ENCODE measurements at places on chromosomes 1 and 21.

DNA sequence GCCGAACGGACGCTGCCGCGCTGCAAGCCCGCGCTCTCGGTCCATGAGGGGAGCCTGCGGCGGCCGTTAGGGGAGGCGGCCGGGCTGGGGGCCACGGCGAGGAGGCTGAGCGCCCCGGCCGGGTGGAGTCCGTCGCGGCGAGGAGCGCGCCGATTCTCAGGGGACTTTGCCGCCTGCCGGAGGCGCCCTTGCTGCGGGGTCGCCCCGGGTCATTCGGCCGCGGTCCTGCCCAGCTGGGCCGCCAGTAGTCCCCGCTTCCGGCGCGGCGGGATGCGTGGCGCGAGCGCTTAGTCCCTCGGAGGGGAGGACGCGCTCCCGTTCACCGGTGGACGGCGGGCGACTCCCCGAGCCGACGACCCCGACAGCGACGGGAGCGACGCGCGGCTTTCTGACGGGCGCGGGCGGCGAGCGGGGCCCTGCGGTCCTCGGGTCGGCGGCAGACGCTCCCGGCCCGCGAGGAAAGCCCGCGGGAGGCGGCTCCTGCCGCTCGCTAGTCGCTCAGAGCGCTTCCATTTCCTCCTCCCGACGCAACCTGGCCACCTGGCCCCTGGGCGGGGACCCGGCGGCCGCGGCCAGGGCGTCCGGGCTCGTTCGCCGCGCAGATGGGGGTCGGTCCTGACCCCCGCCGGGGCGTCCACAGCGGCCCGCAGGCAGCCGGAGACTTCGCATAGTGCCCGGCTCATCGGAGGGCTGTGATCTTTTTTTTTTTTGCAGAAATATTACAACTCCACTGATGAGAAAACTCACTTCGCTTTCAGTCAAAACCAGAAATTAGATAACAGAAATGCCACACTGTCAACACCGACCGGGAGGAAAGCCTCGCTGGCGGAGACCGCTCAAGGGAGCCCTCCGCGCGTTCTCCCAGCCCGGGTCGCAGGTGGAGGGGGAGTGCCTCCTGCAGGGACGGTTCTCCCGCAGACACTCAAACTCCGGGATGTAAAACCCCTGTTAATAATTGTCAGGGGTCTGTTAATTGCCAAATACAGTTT lies 641 bp upstream of the ZBTB21 start:
- peak; percentile 16 for DNase-seq

- DNase-seq, result no peak
These were observed 10.3 kb downstream of the PARS2 start for GRCh38 chr1:54754045-54754444.

- no peak for DNase-seq
These were observed 21.6 kb downstream of the ZBTB17 start for GRCh38 chr1:15954316-15954715.

GRCh38 chr1:248618878-248619277 lies 16.0 kb downstream of the OR2T11 start:
- no peak for DNase-seq

DNA sequence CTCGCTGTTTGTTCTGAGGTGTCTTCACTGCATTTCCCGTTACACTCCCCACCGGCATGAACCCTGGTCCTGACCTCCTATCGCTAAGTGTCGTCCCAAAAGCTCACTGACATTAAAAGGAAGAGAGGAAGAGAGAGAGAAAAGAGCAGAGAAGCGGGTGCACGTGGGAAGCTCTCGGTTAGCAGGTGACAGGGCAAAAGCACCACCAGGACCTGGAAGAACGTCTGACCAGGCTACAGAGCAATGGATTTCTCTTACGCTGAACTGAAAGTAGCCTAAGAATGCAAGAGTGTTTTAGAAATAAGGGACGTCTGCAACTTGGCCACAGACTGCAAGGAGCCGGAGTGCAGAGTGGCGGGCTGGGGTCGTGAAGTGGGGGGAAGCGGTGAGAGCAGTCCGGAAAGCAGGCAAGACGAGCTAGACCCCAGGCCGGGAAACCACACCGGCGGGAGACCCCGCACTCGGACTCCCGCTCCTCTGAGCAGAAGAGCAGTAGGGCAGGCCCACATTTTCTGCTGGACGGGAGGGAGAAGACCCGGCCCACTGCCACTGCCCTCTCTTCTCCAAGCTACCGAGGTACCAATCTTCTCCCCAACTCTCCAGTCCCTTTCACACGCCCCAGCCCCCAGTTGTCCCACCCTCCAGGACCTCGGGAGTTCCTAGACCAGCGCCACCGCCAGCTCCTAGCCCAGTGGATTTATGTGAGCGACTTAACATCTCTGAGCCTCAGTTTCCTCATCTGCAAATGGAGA lies 8.3 kb upstream of the MPZL1 start:
- peak; percentile 36 for DNase-seq

DNA sequence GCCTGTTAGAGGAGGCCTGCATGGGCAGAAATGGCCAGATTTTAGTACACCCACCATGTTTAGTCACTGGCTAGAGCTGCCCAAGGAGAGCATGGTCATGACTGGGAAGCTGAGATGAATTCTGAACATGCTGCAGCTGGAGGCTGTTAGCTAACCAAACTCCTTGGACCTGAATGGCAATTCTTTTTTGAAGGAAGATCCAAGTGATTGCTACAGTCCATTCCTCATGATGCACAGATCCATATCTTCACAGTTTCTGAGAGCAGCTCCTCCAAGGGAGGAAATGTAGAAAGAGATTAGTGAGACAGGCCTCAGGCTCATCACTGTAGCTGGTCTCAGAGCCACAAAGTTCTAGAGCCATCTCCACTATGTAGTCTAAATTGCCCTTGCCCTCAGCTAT lies 11.1 kb downstream of the ZFYVE9 start:
- DNase-seq, result no peak

GRCh38 chr21:42309753-42310213 lies 5.4 kb downstream of the TFF3 start:
- DNase-seq, result no peak

DNA sequence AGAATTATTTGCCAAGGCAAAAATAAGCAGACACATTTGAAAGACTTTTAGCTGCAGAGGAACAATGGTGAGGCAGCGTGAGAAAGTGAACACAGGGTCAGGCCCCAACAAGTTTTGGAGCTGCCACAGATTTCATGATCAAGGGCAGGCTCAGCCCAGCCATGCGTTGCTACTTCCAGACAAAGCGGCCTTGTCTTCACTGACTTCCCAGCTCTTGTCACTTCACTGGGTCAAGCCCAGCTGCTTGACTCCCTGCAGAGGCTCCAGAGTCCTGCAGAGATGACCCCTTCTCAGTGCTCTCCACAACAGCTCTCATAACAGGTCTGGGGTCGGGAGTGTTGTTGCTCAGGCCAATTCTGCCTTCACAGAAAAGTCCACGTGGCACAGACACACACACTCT lies 35.8 kb downstream of the HHAT start:
- DNase-seq, result no peak

GRCh38 chr1:194829492-194829891 lies 1643.1 kb upstream of the B3GALT2 start:
- DNase-seq, result peak; percentile 23

DNA sequence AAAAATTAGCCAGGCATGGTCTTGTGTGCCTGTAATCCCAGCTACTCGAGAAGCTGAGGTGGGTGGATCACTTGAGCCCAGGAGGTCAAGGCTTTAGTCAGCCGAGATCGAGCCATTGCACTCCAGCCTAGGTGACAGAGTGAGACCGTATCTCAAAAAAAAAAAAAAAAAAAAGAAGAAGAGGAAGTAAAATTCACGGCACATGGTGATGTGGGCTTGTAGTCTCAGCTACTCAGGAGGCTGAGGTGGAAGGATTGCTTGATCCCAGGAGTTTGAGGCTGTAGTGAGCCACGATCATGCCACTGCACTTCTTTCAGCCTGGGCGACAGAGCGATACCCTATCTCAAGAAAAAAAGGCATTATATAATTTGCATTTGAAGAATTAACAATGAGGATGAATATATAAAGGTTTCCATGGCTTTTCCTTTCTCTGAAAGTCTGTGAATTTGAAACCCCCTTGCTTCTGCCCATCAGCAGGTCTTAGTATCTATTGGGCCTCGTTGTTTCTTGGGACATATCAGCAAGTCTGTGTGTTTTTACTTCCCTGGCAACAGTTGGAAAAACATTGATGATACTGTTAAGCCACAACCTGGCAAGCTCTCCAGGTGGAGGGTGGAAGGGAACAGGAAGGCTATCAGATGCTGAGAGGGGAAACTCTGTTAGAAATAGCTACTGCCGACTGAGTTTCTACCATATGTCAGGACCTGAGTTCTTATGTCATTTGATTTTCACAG lies 4.6 kb upstream of the PLA2G2D start:
- peak; percentile 30 for DNase-seq

GRCh38 chr1:19006000-19006399 lies 49.5 kb upstream of the IFFO2 start:
- no peak for DNase-seq

DNA sequence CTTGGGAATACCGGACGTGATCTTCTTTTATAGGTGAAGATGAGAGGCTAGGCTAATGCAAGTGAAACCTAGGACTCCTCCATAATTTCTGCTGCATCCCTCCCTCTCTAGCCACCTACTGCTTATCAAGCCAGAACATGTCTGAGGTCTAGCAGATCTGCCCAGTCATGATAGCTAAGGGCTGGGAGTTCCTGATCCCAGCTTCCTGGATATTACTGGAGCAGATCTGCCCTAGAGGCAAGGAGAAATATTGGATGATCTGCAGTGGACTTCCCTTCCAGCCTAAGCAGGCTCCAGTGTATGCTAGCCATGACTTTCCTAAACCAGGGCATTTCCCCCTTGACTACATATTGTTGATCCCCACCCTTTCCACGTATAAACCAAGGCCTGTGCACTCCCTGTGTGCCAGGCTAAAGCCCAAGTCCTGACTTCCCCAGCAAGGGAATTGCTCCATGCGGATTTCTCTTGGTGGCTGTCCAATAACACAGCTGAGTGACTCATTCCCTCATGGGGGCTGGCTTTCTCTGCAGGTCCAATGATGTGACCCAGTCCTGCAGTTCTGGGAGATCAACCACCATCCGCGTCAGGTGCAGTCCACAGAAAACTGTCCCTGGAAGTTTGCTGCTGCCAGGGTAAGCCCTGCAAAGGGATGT lies 15.5 kb upstream of the SARS1 start:
- peak; percentile 89 for DNase-seq

DNA sequence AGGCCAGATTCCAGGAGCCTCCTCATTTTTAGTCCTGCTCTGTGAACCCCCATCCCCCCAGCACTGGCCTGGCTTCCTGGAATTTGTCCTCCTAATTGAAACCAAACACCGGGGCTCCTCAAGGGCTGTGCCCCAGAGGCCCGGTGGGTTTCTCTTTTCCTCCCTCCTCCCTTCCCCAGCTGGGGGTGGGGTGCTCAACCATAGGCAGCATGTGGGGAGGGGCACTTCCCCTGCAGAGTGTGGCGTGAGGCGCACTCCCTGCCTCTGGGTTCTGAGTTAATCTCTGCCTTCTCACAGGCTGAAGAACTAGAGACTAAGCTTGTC lies 67.5 kb upstream of the ACOT11 start:
- no peak for DNase-seq

GRCh38 chr21:45499201-45499750 lies 43.0 kb downstream of the SLC19A1 start:
- DNase-seq, result no peak

DNA sequence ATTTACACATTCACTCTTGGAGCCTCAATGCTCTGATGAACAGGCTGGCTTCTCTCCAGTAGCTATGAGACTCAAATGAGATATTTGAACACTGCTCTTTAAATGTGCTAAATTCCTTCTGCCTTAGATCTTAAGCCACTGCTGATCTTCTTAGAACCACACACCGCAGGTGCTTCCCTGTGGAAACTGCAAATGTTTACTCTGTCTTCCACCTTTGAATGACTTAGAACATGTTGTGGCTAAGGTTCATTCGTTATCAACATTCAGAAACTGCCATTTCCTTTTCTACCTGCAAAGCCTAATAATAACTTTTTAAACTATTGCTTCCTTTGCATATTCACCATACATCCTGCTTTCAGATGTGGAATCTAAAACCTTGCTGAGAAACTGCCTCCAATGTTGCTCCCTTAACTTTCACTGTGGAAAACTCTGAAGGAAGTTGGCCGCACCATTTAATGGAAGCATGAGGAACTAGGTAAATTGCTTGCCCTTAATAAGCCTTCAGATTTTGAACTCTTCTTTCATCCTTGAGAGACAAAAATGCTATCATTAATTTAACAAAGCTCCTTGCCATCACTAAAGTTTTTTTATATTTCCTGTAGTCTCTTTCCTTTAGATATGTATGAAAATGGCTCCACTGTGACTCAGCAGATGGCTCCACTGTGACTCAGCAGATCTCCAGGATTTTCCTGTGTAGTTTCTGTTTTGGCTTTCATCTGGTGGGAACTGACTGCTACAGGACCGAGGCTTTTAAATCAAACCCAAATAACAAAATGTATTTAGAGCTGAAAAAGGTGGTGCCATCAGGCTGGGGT lies 143.8 kb downstream of the TNFSF18 start:
- peak; percentile 94 for DNase-seq

DNA sequence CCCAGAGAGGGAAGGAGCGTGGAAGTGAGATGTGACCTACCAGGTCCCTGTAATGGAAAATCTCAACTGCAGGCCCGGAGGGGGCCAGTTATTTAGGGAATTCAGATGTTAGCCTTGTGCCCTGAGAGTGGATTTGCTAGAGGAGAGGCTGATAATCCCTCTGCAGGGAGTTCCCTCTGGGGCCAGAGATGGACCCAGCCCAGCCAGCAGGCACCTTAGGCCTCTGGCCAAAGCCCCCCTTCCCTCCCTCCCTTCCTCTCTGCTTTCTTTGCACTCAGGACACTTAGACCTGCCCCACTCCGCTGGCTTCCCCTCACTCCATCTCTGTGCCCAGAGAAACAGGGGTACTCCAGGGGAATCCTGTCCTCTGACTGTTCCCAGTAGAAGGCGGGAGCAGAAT lies 1.5 kb upstream of the ATP1A2 start:
- no peak for DNase-seq

GRCh38 chr1:51491166-51491981 lies 27.7 kb downstream of the EPS15 start:
- DNase-seq, result no peak

GRCh38 chr21:14956807-14957206 lies 108.0 kb downstream of the NRIP1 start:
- DNase-seq, result peak; percentile 84

DNA sequence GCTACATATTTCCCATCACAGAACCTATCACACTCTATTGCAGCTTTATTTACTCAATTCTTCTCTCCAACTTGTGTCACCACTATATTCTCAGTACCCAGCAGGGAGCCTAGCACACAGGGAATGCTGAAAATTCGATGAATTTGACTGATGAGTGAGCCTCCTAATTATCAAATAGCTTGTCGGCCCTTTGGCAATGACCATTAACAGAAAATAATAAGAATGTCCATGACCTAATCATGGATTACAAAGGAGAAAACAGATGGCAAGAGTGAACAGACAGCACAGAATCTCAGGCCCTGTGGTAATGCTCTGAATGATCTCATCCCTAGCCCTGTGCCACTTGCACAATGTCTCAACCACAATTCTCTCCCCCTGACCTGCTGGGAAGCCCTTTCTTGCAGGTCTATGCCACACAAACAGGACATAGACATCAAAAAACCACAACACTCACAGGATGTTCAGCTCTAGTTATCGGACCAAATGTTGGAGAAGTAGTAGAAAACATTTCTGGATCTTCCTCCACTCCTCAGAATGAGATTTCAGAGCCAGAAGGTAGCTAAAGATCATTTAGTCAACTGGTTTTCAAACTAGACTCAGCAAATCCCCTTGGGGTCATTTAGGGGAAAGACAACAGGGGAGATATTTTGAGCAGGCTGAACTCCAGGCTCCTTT lies 68.4 kb downstream of the LUZP1 start:
- peak; percentile 96 for DNase-seq

- DNase-seq, result peak; percentile 96
These were observed 21.5 kb downstream of the NDUFS5 start for GRCh38 chr1:39047374-39048229.

Data from astrocyte (in vitro differentiated cells and primary cell).